GM23338 (cell line): ENCODE measurements at places on chromosomes 4 and X. TPM values are rescaled to one million over a fixed set of nuclear protein-coding genes. Genes with fewer than 3 reads are reported as not detected.

- peak; percentile 36 for DNase-seq
Observed at GRCh38 chrX:115639334-115639880, 78.4 kb downstream of the PLS3 start.

GRCh38 chr4:152074573-152074972, 313.8 kb upstream of the GATB start:
- no peak for DNase-seq

DNA sequence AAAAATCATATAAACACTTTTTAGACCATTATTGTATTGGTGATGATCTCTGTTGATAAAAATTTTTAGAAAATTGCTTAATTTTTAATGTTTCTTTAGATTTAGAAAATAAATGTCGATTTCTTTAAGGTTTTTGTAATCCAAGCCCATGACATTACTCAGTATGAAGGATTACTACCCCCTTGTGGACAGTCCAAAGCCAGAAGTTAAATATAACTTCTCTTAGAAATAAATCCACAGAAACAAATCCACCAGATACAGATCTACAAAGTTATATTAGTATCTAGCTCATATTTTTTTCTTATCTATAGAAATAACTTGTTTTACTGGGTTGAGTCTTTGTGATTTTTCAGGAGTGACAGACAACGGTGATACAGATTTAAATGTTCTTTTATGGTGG, 18.9 kb downstream of the TIFA start:
- DNase-seq: peak; percentile 39

MAGEA10 gene
- not detected in 2 replicates for polyA plus RNA-seq

DNA sequence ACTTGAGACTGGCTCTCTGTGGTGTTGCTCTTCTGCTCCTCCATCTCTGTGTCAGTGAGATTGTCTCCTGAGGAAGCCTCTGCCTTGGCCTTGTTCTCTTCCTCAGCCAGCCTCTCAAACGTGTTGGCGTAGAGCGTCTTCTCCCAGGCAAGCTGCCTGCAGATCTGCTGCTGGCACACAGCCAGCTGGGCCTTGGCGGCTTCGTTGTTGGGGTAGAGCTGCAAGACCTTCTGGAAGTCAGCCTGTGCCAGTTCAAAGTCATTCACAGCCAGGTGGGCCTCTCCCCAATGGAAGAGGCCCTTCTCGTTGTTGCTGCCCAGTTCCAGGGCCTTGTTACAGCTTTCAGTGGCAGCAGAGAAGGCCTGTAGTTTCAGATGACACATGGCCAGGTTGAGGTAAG, 159.1 kb downstream of the NDST3 start:
- no peak for DNase-seq

TMEM150C gene
- 1.5 and 1.7 TPM in 2 replicates for polyA plus RNA-seq

FRMD7 gene
- polyA plus RNA-seq: not detected in 2 replicates

DNA sequence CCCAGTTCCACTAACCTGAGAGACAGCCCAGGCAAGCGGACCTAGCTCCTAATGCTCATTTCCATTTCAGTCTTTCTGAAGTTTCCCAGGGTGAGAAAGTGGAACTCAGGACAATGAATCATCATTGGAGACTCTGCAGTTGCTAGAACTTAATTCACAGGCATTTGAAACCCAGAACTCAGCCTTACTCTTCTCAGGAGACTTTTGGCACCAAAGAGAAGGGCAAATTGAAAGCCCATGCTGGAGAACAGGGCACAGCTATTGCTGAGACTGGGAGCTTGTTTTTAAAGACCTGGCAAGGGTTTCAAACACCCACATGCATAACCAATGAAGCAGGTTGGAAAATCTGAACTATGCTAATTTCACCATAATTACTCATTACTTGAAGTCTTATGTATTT, 36.0 kb downstream of the BST1 start:
- DNase-seq: no peak

GRCh38 chrX:130575831-130576389, 174.1 kb downstream of the RBMX2 start:
- peak; percentile 66 for DNase-seq

STPG2 gene
- 0.14 and 0.32 TPM in 2 replicates for polyA plus RNA-seq

ANOS1 gene
- polyA plus RNA-seq: 20.8 and 21.8 TPM in 2 replicates

DNA sequence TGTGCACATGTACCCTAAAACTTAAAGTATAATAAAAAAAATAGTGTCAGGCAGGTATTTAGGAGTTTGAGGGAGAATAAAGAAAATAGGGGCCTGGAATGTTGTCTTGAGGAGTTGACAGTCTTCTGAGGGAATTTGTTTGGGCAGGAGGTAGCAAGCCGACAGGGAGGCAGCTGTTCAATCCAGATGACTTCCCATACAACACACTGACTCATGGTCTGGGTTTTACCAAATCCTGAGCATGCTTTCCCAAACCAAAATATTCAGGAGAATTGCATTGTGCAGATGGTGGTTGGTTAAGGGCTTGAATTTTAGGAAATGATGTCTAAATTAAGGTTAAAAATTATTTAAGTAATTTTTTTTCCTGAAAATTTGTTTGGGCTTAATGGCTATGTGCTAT, 430.0 kb downstream of the INPP4B start:
- no peak for DNase-seq

- no peak for DNase-seq
Observed at GRCh38 chrX:2261831-2262667, 238.7 kb downstream of the DHRSX start.

PLP1 gene
- 30.2 and 36.9 TPM in 2 replicates for polyA plus RNA-seq

GRCh38 chr4:151233600-151233999, 43.4 kb upstream of the PRSS48 start:
- DNase-seq: no peak

DNA sequence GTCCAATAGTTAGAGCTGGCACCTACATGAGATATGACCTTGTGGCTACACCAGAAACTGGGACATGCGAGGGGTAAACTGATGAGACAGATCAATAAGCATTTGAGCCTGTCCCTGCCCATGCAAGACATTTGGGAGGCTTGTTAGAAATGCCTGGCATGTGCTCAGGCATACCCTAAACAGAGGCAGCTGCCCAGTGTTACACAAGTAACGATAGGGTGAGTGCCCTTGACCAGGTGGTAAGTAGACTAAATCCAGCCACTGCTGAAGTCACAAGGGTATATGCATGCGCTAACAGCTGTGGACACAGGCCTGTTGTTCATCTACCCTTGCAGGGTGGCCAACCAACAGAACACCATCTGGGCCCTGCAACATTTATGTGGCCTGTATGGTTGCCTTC, 56.1 kb upstream of the CCDC149 start:
- no peak for DNase-seq

DNA sequence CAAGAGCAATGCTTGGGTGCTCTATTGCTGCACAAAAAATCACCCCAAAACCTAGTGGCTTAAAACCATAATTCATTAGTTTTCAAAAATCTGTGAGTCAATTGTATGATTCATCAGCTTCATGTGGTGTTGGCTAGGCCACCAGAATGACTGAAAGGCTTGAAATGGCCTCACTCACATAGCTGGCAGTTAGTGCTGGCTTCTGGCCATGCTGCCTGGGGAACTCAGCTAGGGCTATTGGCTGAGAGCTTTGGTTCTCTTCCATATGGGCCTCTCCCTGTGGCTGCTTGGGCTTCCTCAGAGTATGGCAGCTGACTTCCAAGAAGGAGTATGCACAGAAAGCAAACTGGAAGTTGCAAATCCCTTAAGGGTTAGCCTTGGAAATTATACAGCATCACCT, 3.1 kb upstream of the MTMR1 start:
- DNase-seq: no peak

- DNase-seq: no peak
Observed at GRCh38 chr4:15031197-15031596, 28.9 kb downstream of the CPEB2 start.
